ENCODE measurements at places on chromosomes 5 and 9.

DNA sequence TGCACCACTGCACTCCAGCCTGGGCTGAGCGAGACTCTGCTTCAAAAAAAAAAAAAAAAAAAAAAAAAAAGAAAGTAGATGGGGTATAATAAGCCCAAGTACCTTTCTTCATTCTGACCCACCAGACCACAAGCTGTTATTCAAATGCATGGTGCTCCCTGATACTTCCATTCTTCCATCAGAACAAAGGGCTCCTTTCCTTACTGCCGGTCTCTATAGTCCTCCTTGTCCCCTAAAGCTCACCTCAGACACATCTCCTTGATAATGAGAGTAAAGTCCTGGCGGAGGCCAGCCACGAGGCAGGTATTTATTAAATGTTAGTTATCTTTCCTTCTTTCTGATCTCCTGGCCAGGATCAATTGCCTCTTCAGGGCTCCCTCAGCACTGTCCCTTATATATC is 162.5 kb downstream of the RAB3C start:
- H3K36me3 ChIP-seq: no peaks in the 10 kb centered on the region
- H3K4me3 ChIP-seq: no peak overlapping the region
- no peaks in the 10 kb centered on the region for H3K4me1 ChIP-seq
- DNase-seq: no peak
- peaks cover 21% of the 10 kb centered on the region for H3K27me3 ChIP-seq
- H3K27ac ChIP-seq: no peak overlapping the region

DNA sequence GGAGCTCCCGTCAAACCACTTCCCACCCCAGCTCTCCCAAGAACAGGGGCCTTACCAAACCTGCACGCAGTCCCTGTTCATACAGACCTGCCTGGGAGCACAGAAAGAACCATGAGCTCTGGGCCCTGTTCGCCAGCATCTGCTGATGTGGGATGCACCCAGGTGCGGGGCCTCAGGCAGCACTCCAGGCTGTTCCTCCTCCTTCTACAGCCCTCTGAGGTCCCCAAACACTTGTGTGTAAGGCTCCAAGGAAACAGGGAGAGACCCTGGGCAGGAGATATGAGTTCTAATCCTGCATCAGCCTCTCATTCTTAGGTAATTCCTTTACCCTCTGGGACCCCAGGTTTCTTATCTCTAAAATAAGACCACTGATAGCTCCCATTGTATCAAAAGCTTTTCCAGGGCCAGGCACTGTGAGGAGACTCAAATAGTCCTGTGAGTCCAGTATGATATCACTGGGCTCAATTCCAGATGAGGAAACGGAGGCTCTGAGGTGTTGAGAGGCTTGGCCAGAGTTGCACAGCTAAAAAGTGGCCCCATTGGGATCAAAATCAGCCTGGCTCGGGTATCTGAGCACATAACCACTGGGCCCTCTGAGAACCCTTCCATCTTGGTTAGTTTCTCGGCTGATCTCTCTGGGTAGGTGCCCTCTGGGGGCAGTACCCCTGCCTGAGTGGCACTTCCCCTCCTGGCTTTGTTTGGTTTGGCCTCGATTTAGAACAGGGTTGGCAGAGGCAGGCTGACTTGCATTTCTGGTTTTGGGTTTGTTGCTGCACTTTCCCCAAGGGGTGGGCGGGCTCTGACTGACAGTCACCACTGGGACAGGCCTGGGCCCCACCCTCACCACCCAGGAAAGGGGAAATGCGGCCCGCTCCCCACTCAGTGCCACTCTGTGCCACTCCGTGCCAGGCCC is 116.8 kb downstream of the RGS3 start:
- H3K27me3 ChIP-seq: no peaks in the 10 kb centered on the region
- H3K4me1 ChIP-seq: peaks cover 52% of the 10 kb centered on the region
- 0 out of 2 replicates have a peak, but pooled peaks cover 14% of the 10 kb centered on the region for H3K36me3 ChIP-seq

DNA sequence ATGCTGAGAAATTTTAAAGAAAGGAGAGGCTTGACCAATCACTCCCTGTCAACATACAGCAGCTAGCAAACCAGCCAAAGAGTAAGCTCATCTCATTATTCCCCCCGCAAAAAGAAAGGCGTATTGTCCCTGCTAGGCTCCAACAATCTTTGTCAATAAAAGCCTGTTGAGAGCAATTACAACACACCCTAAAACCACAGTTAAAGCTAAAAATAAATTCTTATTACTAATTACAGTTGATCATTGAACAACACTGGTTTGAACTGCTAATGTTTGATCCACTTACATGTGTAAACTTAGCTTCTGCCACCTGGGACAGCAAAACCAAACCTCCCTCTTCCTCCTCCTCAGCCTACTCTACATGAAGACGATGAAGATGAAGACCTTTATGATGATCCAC is 151.2 kb downstream of the TSSK1B start:
- H3K4me1 ChIP-seq: no peaks in the 10 kb centered on the region
- H3K36me3 ChIP-seq: no peaks in the 10 kb centered on the region
- no peak for DNase-seq
- H3K27me3 ChIP-seq: no peaks in the 10 kb centered on the region

DNA sequence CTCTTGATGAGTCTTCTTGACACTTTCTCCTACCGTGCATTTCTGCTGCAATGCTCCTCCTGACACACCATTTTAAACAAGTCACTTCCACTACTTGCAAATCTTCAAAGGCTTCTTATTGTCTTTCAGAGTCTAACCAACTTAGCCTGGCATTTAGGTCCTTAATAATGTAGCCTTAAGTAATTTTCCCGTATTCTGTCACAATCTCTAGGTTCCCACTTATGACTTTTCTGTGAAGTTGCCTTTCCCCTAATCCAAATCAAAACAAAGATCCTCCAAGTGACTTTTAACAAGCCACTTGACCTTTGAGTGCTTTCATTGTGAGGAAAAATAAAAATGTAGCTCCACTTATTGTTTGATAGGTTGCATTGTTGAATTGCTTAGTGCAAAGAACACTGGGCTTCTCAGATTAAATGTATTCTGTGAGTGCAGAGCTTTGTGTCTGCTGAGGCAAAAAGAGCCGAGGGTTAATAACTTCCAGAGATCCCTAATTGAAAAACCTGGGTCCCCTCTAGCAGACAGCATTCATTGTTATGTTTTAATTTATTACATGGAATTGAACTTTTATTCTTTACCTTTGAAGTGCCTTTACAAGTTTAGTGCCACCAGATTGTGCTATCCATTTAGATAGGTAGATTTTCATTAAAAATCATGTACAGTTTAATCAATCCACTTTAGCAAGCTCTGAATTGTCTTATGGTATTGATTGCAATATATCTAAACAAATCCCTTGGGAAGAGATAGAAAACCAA is 341.7 kb upstream of the TYRP1 start:
- DNase-seq: no peak
- no peaks in the 10 kb centered on the region for H3K4me1 ChIP-seq
- no peak overlapping the region for H3K27ac ChIP-seq

- H3K27ac ChIP-seq: no peak overlapping the region
- H3K4me3 ChIP-seq: no peak overlapping the region
- H3K4me1 ChIP-seq: peaks cover 7% of the 10 kb centered on the region
- H3K36me3 ChIP-seq: no peaks in the 10 kb centered on the region
Measured at GRCh38 chr5:177421062-177421798, 5.2 kb upstream of the GRK6 start.

DNA sequence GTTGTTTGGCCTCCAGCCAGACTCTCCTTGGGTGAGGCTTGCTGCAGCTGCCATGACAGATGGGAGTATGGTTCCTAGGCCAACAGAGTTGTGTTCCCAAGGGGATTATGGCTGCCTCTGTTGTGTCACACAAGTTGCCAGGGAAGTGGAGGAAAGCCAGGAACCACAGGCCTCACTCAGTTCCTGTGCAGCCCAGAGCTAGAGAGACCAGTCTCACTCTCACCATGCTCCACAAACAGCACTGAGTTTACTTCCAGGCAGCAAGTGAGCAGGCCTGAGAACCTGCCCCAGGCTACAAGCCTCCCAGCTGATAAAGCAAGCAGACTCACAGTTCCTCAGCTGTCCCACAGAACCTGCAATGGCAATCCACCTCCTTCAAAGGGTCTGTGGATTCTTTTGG is 273.6 kb upstream of the TAS2R1 start:
- no peaks in the 10 kb centered on the region for H3K36me3 ChIP-seq
- H3K4me3 ChIP-seq: no peak overlapping the region
- H3K27ac ChIP-seq: no peak overlapping the region
- no peaks in the 10 kb centered on the region for H3K27me3 ChIP-seq

DNA sequence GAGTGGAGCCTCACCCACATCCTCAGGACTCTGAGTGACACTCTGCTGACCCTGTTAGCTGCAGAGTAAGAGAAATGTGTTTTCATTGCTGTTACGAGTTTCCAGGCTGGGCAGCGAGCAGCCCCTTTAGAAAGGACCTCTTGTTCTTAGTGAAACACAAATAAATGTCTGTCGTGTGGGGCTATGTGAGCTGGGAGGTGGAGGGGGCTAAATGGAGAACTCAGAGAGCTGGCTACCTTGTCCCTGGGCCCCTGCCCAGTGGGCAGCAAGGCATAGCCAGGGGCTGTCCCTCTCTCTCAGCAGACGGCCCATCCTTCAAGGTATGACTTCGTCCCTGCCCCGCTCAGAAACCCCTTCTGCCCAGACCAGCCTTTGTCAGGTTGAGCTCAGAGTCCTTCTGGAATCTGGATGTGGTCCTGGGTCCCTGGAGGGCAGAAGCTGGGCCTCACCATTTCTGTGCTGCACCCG is 10.2 kb downstream of the DCANP1 start:
- no peak overlapping the region for H3K4me3 ChIP-seq
- no peak for DNase-seq
- peaks cover 17% of the 10 kb centered on the region for H3K4me1 ChIP-seq
- H3K36me3 ChIP-seq: no peaks in the 10 kb centered on the region

GRCh38 chr9:114037249-114037648 is 40.9 kb downstream of the AMBP start:
- no peak for DNase-seq
- H3K36me3 ChIP-seq: no peaks in the 10 kb centered on the region
- H3K27me3 ChIP-seq: no peaks in the 10 kb centered on the region
- no peaks in the 10 kb centered on the region for H3K4me1 ChIP-seq

DNA sequence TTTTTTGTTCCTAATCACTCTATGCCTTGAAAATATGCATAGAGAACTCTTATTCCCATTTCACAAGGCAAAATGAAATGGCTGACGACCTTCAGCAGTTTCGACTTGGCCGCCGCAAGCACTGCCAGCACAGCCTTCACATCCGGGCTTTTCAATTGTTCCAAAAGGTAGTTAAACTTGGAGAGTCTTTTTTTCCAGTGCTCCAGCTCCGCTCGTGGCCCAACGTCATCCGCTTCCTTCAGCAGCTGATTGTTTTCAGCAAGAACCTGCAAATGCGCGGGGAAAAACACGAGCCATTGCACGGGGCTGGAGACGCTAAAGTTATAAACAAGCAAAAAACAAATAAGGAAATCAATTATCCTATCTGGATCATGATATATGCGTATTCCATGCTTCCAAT is 25.4 kb downstream of the DNAH5 start:
- H3K4me3 ChIP-seq: no peak overlapping the region
- DNase-seq: no peak
- no peak overlapping the region for H3K27ac ChIP-seq
- no peaks in the 10 kb centered on the region for H3K27me3 ChIP-seq
- H3K36me3 ChIP-seq: no peaks in the 10 kb centered on the region

DNA sequence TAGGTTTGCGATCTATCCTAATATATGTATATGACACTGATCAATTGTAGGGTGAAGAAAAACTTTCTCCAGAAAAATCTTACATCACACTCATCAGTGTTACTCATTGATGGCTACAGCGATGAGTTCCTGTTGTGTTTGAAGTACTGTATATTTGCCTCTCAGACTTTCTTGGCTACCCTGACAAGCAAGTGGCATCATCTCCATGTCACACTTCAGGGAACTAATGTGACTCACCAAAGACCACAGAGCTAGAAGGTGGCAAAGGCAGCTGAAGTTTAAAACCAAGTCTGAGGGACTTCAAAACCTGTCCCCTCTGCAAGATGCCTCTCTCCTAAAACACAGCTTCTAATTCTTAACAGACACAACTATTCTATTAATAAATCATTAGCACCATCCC is 451.4 kb downstream of the CTNND2 start:
- H3K36me3 ChIP-seq: no peaks in the 10 kb centered on the region
- no peaks in the 10 kb centered on the region for H3K27me3 ChIP-seq
- DNase-seq: no peak
- no peaks in the 10 kb centered on the region for H3K4me1 ChIP-seq

DNA sequence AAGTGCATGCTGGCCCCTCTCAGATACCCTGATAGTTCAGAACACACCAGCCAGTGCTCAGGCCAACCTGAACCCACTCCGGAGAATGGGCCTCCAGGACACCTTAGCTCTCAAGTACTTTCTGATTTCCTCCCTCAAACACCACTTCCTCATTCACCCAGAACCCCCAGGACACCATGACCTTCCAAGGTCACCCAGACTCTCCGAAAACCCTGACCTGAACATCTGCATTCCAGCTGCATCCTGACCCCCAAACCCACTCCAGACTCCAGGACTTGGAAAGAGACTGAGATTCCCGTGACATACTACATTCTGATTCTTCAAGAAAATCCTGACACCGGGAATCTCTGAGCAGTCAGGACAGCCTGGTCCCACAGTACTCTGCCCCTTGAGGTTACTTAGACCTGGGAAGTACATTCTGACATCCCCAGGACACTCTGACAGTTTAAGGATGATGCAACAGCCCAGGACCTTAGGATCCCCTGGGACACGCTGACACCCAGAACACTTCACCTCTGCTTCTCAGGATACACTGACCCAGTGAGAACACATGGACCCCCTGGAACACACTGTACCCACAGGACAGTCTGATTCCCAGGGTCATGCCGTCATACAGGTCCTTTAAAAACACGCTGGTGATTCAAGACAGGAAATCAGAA is 747 bp upstream of the PROP1 start:
- H3K4me1 ChIP-seq: no peaks in the 10 kb centered on the region
- peaks cover 16% of the 10 kb centered on the region for H3K27me3 ChIP-seq
- no peak overlapping the region for H3K4me3 ChIP-seq
- no peak for DNase-seq

DNA sequence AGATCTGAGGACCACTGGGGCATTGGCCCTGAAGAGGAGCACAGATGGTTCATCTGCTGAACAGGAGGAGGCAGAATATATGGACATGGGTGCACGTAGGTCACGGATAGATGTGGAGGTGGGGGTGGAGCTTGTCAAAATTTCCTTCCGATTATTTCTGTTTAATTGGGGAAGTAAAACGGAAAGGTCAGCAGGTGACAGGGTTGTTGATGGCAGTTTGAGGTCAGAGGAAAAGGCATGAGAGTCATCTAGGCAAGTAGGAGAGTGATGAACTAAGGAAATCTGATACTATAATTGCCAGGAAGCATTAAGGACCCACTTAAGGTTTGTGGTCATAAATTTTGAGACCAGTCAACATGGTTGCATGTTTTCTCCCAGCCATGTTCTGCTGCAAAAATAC is 8.4 kb upstream of the FAM81B start:
- no peak overlapping the region for H3K27ac ChIP-seq
- H3K4me3 ChIP-seq: no peak overlapping the region
- no peaks in the 10 kb centered on the region for H3K27me3 ChIP-seq
- DNase-seq: no peak
- H3K36me3 ChIP-seq: no peaks in the 10 kb centered on the region

GRCh38 chr9:113742878-113743277 is 133.2 kb upstream of the ZNF618 start:
- no peak overlapping the region for H3K27ac ChIP-seq
- peaks cover 14% of the 10 kb centered on the region for H3K4me1 ChIP-seq
- no peaks in the 10 kb centered on the region for H3K36me3 ChIP-seq
- no peak for DNase-seq
- peaks cover 33% of the 10 kb centered on the region for H3K27me3 ChIP-seq
- no peak overlapping the region for H3K4me3 ChIP-seq

GRCh38 chr5:68011801-68012200 is 203.8 kb upstream of the PIK3R1 start:
- 0 out of 2 replicates have a peak, but pooled peaks cover 3% of the 10 kb centered on the region for H3K27me3 ChIP-seq
- no peaks in the 10 kb centered on the region for H3K4me1 ChIP-seq
- H3K36me3 ChIP-seq: no peaks in the 10 kb centered on the region
- no peak for DNase-seq
- H3K27ac ChIP-seq: no peak overlapping the region
- H3K4me3 ChIP-seq: no peak overlapping the region
